Uterus (tissue), 4 donors: ENCODE measurements at places on chromosomes 6 and 20. TPM values are rescaled to one million over a fixed set of nuclear protein-coding genes. Genes with fewer than 3 reads are reported as not detected.

GRCh38 chr6:168244961-168245551, 74.5 kb downstream of the DACT2 start:
- no peaks in the 10 kb centered on the region for H3K4me1 ChIP-seq
- H3K36me3 ChIP-seq = no peaks in the 10 kb centered on the region
- no peak for DNase-seq
- no peaks in the 10 kb centered on the region for H3K27me3 ChIP-seq

Gene PTK7
- total RNA-seq = 171 TPM

GRCh38 chr20:58650181-58650775, 805 bp upstream of the STX16 start:
- H3K4me3 ChIP-seq = peak overlapping the region; percentile 95
- DNase-seq = no peak
- H3K27me3 ChIP-seq = no peaks in the 10 kb centered on the region
- no peaks in the 10 kb centered on the region for H3K36me3 ChIP-seq

DNA sequence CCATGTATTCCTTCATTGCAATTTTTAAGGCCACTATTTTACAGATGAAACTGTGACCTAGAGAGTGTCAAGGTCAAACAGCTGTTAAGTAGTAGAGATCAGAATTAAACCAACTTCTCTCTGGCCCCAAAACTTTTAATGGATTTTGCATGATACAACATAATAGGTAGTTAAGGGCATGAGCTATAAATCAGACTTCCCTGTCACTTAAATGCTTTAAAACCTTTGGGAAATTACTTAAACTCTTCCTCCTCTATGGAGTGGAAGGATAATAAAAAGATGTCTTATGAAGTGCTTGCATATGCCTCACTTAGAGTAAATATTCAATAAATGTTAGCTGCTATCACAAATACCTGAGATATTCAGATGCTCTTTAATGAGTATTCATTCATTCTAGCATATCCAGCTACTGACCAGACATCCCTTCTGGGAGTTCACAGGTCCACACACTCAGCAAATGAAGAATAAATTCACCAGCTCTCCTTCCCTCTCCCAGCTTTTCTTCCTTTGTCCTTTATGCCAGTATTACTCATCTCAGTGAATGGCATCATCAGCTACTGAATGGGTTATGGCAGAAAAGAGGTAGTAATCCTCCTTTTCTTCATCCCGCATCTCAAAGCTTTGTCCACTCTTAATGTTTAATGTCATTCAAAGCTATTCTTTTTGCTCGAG, 36.2 kb downstream of the EYA4 start:
- no peak for DNase-seq
- no peaks in the 10 kb centered on the region for H3K27me3 ChIP-seq

Gene LRRN4
- not detected for total RNA-seq
